Frontal cortex (tissue), 4 donors: ENCODE measurements at places on chromosomes 4 and X. TPM values are rescaled to one million over a fixed set of nuclear protein-coding genes. Genes with fewer than 3 reads are reported as not detected.

Gene KIAA1210
- under 0.01 TPM for total RNA-seq

DNA sequence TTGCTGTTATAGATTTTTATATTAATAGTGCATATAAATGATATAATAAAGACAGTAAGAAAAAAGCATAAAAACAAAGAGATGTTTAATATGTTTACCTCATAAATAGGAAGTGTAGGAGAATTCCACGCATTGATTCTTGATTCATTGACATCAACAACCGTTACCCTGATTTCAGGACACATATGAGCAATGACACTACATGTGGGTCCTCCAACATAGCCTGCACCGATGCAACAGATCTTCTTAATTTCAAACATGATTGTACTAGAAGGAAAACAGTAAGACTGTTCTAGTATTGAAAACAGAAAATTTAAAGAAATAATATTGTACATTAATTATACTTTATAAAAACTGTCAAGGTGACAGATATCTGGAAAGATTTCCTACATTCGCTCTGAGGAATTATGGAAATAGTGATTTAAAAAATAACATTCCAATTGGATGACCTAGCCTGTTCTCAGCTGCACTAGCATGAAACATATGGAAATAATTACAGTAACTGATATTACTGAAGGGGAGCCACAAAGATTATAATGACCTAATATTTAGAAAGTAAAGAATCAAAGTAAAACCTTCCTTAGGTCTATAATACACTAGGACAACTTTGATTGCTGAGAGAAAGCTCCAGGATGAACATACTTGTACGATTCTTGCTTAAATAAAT lies 5.9 kb downstream of the UGDH start:
- DNase-seq: no peak

DNA sequence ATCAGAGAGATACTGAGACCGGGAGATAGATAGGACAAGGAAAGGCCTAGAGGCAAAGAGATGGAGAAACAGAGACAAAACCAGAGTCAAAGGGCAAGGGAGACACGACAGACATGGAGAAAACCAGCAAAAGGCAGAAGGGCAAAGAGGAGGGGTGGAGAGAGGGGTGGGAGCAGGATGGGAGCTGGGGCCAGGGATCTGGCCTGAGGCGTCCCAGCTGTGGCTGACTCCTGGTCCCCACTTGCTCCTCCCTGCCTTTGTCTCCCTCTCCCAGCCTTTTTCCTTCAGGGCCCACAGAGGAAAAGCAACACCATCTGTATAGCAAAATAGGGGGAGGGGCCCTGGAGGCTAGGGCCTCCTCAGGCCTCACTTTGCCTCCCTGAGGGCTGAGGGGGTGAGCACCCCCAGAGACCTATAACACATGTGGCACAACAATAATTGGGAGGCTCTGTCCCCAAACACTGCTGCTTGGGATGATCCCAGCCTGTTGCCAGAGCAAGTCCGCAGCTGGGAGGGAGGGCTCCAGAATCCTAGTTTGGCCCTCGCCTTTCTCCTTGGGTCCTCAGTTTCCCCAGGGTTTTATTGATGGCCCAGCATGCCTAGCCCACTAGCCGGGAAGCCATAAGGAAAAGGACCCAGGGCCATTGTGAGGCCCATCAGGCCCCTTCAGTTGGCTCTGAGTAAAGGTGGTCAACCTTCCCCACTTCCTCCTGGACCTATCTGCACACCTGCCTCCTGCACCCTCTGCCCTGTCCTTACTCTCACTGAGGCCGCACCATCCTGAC lies 96.8 kb downstream of the PJA1 start:
- no peak for DNase-seq

Gene ARHGAP4
- 5.7 TPM for total RNA-seq

DNA sequence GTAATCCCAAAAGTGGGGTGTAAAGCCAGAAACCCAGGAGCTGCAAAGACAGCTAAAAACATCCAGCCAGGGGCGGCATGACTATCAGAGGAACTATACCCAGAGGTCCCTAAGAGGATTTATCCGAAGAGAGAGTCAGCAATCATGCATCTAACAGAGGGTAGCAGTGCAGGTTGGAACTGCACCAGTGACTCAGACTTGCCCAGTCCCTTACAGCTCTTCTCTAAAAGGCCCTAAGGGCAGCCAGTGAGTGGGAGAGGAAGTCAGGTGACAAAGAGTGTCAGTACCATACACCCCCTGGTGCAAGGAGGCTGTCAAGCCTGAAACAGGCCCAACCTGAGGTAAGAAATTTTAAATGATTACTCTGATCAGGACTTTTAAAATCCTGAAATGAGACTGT lies 88.1 kb downstream of the CAMK2D start:
- no peak for DNase-seq

GRCh38 chr4:175373031-175373430 lies 439.0 kb downstream of the GPM6A start:
- no peak for DNase-seq

Gene GLRA2
- 113 TPM for total RNA-seq

Gene STPG2
- 7.3 TPM for total RNA-seq

DNA sequence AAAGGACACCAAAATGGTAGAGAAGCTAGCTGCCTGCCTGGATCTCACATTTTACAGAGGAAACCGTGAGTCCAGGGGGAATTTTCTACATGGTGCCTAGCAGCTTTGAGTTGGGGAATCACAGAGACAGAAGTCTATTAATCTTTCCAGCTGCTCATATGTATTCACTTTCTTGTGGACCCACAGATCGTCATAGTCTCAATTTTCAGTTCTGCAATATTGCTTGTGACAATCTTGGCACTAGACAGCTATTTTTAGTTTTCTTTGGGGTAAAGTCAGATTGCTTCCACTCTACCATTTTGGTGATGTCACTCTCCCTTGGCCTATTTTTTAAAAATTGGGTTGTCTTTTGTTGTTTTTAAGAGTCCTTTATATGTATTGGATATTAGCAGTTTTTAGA lies 233.4 kb upstream of the STK26 start:
- DNase-seq: no peak

DNA sequence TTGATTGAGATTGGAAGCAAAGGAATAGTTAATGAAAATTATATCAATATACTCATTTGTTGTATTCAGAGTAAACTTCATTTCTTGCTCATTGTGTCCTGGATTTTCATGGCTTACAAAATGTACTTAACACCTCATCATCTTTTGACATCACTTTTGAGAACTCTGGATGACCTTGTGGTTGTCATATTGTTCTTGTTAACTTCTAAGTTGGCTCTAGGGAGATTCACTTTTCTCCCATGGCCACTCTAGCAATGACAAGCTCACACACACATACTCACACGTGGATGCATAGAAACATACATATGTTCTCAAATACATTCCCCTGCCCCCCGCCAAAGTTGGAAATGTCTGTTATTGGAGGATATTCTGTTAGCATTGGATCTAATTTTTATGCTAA lies 15.3 kb downstream of the PHEX start:
- DNase-seq: no peak

DNA sequence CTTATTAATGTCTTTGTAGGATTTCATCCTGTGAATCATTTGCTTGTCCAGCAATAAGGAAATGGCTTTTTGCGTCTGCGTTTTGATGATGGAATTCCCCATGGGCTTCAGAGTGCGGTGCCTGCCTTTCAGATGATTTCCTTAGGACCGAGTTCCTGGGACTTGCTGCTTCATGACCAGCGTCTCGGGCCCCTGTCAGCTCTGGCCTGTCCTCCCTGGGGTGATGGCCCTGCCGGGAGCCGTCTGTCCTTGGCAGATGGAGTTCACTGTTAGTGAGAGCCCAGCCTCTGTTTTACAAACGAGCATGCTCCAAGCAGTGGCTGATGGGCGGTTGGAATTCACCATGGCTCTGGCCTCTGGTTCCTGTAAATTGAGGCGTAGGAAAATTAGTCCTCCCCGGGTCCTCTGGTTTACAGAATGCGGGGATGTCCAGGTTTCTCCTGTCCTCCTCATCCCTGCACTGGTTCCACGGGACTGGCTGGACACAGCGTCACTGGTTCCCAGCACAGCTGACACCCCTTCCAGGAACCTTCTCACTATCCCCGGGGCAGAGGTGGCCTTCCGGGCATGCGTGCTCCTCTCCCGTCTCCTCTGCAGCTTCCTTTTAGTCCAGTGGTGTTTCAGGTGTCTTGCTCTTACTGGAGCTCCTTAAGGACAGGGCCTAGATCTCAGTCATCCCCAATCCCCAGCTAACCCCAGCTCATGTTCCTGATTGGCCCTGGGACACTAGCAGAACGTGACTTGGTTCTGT lies 34.9 kb downstream of the TBC1D14 start:
- no peak for DNase-seq

GRCh38 chrX:13690836-13691235 lies 1.9 kb downstream of the RAB9A start:
- no peak for DNase-seq

GRCh38 chr4:16466581-16466980 lies 240.3 kb upstream of the TAPT1 start:
- no peak for DNase-seq

DNA sequence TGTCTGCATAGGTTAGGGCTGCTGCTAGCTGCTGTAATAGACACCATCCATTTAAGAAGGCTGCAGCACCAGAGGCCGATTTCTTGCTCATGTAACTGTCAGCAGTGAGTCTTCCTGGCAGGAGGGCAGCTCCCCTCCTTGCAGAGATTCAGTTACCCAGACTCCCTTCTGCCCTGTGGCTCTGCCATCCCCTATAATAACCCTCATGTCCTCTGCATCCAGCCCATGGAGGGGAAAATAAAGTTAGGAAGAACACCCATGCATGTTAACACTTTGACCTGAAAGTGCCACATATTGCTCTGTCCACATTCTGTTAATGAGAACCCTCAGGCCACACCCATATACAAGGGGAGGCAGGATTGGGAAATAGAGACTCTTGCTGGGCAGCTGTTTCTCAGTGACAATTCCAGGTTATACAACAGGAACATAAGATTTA lies 5.4 kb downstream of the STBD1 start:
- DNase-seq: no peak

DNA sequence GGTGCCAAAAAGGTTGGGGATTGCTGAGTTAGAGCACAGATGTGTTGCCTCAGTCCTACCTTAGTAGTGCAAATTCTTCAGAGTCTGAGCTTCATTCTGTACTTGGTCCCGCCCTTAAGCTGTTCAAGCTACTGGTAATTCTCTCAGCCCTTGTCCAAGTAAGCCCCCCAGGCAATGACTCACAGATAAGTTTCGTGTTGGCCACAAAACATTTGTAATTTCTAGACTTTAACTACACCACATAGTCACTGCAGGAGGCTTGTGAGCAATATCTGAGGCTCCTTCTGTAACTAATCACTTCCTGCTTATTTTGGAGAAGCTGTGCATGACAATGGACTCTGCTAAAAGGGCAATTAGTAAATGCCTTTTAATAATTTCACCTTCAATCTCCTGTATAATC lies 1420.5 kb downstream of the PCDH7 start:
- DNase-seq: no peak
